ENCODE measurements at places on chromosomes 3 and 15.
A peak's percentile ranks its signal among the peaks of the same experiment; 100 is the strongest.

- no peak for DNase-seq
Observed at GRCh38 chr3:51535146-51536019, 3.1 kb upstream of the RAD54L2 start.

- no peak for DNase-seq
Observed at GRCh38 chr3:117427081-117427480, 717.5 kb downstream of the TUSC7 start.

GRCh38 chr3:10391391-10391790, 70.5 kb upstream of the SEC13 start:
- no peak for DNase-seq

DNA sequence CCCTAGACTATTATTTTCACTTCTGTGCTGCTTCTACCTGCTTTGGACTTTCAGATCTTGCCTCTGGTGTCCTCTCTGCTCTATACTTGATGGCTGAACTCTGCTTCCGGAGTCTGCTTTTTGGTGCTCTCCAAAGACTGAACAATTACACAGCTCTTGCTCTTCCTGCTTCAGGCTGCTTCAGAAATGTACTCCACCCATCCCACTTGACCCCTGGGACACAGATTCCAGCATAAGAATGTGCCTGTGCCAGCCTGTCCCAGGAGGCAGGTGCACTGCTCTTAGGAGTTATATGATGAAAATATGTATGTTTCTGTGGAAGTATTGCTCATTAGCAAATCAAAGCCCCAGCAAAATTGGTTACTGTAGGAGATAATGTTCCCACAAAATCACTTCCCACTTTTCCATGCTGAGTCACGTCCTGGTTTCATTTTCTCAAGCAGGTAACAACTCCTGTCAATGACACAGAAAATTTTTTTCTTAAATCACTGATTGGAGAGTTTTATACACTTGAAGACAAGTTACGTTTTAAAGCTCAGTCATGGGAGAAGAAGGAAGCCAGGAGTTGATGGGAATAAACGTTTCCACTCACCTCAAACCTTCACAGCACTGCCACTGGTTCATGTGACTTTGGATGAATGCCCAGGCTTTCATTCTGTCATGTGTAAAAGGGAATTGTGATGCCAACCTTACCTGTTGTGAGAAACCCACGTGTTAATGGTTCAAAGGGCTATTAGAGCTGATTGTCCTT, 239.4 kb upstream of the ZPLD1 start:
- DNase-seq: no peak

- no peak for DNase-seq
Observed at GRCh38 chr15:66394915-66395314, 8.2 kb downstream of the MAP2K1 start.

DNA sequence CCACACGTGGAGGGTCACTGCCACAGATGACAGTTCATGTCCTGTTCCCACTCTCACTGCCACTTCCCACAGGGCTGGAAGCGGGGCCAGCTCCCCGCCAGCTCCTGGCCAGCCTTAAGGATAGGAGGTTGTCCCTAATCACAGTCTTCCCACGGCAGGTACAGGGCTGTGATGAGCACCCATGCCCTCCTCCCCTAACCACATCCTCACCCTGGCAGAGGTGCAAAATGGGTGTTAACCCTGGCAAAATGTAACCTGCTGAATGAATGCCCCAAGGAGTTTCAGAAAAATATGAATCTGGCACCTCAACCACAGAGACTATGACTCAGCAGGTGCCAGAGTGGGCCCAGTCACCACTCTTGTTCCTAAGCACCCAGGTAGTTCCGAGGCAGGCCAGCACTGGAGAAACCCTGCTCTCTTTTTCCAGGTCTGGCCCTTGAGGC, 185.1 kb upstream of the TPM1 start:
- no peak for DNase-seq

GRCh38 chr3:125594581-125595011, 701 bp downstream of the OSBPL11 start:
- DNase-seq: no peak

DNA sequence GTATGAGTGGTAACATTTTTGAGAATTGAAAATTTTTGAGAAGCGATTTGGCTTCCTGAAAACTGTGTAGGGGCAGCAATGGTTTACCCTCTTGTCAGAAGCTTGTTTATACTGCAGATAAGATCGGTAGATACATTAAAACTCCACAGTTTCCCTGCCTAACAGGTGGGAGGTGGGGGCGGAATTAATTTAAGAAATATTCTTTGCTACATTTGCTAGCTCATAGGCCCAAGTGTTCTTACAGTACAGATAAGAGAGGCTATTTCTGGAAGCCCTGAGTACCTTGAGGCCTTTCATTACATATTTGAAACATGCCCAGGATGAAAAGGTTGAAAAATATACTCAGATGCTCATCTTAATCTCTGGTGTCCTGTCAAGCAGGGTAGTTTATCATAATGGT, 285.5 kb downstream of the UBE2E2 start:
- DNase-seq: no peak

GRCh38 chr3:124763644-124764358, 33.5 kb downstream of the UMPS start:
- DNase-seq: no peak

DNA sequence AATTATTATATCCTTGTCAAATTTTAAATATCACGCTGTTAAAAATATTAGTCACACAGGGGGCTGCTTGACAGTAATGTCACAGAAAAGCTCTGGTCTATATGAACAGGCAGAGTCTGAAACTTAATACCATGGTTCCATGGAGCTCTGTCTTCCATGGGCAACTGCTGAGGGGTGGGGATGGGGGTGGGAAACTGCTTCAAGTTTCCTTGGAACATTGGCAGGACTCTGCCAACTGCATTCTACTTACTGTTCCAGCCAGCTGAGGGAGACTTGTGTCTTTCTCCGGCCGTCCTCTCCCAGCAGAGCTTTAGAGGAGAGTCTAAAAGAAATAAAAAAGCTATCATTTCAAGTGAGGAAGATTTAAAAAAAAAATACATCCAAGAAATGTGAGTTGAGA, 348.7 kb downstream of the ZIC1 start:
- no peak for DNase-seq

GRCh38 chr3:73203101-73203500, 141.6 kb downstream of the EBLN2 start:
- DNase-seq: no peak

DNA sequence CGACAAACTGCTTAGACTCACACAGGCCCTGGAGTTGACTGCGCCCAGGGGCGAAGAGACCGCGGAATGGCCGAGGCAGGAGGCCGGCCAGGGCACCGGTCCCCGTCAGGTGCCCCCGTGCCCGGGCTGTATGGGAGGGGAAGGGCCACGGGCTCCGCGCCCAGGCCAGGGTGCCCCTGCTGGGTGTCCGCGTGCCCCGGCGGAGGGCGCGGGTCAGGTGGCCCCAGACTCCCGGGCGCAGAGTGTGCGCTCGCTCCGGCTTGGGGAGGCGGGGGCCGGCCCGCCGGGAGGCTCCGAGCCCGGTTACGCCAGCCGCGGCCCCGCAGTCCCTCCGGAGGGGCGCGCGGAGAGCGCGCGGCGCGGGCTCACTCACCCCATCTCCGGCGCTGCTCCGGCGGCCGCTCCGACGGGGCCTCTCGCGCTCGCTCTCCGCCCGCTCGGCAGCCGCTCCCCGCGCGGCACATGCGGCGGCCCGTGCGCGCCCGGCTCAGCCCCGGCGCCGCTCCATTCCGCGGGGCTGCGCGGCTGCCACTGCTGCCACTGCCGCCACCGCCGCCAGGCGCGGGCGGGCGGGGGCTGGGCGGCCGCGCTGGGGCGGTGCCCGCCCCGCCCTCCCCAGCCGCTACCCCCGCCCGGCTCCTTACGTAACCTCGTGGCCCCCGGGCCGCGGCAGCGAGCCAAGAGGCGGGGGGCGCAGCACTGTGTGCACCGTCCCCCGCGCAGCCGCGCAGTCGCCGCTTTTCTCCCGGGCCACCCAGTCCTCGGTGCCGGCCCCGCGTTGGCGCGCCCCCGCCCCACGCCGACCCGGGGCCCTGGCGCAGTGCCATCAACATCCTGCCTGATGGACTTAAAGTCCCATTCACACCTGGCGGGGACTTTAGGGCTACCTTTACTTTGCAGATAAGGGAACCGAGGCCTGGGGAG, at the start of gene HOMER2:
TSS of gene HOMER2 (minus strand) at position 563 of the 924 bp plus-strand sequence. CDS start at position 378, 185 bp downstream.
- DNase-seq: no peak

DNA sequence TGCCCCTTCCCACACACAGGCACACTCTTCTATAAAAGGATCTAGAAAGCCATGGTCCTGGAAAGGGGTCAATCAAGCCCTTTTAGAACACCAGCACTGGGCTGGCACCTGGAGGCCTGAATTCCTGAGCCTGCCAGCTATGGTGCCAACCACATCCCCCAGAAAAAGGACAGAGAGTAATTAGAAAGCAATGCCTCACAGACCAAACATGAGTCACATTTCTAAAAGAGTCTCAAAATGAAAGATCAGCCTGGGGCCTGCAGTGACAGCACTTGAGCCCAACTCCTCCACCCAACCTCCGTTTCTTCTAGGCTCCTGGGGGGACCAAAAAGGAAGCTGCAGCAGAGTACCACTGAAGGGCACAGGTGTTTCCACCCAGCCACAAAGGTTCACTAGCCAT, 14.1 kb downstream of the MYLK start:
- no peak for DNase-seq

DNA sequence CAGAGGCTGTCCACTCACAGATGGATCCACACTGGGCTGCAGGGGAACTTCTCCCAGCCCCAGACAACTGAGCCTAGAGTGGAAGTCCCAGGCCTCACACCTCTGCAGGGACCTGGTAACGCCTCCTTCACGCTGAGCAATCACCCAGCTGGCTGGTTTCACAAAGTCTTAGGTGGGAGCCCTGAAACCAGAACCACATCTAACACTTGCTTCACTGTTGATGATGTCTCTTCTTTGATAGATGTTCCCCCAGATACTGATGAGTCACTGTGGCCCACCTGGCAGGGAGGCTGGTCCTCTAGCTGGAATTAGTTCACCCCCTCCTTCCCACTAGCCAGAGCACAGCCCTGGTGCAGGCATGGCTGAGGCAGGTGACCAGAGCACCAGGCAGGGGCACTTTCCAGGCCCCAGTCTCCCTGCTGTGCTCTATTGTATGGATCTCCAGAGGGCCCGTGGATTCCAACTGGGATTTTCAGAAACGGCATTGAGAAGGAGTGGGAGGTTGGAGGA, 33.5 kb downstream of the MYL3 start:
- peak; percentile 16 for DNase-seq

DNA sequence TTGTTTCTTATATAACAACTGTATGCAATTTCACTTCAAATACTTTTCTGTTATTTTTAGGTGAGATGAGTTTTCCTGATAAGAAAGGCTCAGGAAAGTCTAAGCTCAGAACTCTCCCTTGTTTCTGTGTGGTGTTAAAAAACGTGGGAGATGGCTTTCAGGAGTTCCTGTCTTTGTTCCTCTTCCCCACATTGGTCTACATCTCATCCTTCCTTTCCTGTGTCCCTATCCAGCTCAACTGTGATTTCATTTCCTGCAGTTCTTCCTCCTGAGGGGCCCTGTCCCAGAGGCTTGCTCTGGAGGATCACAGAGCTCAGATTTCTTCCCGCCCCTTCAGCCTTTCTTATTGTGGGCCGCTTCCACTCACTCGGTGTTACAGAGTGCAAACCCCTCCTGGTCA, 11.2 kb downstream of the SEC13 start:
- DNase-seq: no peak

- no peak for DNase-seq
Observed at GRCh38 chr15:101407439-101407838, 82.1 kb downstream of the PCSK6 start.

DNA sequence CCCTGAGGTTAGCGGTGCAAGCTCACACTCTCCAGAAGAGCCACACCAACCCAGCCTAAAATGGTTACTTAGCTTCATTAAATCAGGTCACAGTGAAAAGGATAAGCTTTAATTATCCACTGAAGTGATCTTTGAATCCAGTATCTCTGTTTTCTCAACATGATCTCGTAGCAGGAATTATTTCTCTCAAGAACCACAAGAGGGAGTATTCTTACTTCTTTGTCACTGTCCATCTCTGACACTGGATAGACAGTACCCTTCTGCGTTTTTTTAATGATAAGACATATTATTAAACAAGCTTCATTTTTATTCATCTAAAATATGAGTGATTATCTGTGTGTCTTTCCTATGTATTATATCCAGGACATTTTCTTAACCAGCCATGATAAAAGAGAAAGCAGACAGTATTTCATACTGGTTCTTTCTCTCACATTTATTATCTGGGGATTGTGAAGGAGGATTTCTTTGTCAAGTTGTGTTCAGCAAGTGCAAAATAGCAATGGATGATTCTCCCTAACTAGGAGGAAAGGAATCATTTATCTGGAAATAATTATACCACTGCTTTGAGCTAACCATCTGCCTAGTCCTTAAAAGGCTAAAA, 105.4 kb upstream of the CCDC54 start:
- DNase-seq: no peak

GRCh38 chr3:194434503-194434902, 35.4 kb upstream of the GP5 start:
- DNase-seq: no peak

DNA sequence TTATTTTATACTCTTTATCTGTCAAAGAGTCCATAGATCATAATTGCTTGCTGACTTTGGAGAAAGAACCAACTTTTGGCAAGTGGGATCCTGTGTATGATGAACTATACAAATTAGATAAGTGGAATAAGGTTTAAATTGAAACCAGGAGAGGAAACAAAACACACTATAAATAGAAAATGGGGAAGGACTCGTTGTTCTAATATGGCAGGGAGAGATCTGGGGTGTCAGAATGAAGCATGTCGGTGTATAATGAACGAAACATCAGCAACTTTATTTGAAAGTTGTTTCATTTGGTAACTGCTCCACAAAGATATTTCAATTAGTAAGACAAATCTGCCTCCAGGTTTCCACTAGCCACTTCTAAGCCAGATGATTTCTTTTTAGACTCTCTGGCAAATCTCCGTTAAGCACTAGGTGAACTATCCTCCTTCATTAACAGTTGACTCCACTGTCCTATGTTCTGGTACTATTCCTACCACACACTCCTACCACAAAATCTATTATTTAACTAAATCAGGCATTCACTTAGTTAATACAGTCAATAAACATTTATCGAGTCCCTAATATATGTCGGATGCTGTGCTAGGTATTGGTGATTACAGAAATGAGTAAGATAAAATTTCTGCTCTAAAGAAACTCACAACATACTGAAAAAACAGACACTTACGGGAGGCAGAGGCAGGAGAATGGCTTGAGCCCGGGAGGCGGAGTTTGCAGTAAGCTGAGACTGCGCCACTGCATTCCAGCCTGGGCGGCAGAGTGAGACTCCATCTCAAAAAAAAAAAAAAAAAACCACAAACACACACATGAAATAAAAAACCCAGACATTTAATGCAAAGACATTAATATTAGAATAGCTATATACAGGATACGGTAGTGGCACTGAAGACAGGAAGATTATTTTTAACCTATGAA, 20.1 kb downstream of the SLC15A2 start:
- no peak for DNase-seq

GRCh38 chr3:133295199-133295901, 104.5 kb upstream of the BFSP2 start:
- DNase-seq: no peak

DNA sequence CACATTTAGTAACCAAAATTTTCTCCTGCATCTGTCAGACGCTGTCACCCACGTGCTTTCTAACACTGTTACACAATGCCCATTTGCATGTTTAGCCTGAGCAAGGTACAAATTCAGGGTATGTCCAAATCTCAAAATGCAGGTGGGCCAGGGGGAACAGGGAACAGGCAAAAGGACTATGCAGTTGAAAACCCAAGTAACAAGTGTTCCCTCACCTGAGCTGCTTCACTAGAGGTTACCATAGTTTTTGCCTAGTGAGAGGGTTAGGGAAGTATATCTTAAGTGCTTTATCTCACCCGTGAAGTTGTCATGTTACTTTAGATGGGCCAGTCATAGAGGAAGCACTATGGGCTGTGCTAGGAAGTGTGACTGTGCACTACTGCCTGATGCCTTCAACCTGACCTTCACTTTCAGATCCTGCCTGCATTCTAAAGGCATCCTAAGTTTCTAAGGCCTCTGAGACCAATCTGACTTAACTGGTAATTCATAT, 6.0 kb upstream of the TMEM87A start:
- DNase-seq: no peak

Measured in stimulated activated CD8-positive, alpha-beta memory T cell treated with anti-CD3 and anti-CD28 coated beads, Interleukin-15, amount 100 ng/mL, for 4 hours (primary cell).